ENCODE measurements at places on chromosomes 12 and 14.

- no peak for DNase-seq
Measured at GRCh38 chr12:70178038-70178437, 65.2 kb upstream of the CNOT2 start.

GRCh38 chr12:3252450-3252891 lies 175.3 kb downstream of the TSPAN9 start:
- DNase-seq: no peak

GRCh38 chr12:52057638-52058576 lies 6.7 kb downstream of the NR4A1 start:
- no peak for DNase-seq

GRCh38 chr12:70966046-70966445 lies 45.5 kb upstream of the PTPRR start:
- no peak for DNase-seq

GRCh38 chr14:52399104-52399503 lies 85.0 kb downstream of the PTGER2 start:
- no peak for DNase-seq

GRCh38 chr14:38357557-38357956 lies 101.7 kb upstream of the CLEC14A start:
- no peak for DNase-seq

GRCh38 chr12:132115500-132115899 lies 28.6 kb downstream of the DDX51 start:
- no peak for DNase-seq

DNA sequence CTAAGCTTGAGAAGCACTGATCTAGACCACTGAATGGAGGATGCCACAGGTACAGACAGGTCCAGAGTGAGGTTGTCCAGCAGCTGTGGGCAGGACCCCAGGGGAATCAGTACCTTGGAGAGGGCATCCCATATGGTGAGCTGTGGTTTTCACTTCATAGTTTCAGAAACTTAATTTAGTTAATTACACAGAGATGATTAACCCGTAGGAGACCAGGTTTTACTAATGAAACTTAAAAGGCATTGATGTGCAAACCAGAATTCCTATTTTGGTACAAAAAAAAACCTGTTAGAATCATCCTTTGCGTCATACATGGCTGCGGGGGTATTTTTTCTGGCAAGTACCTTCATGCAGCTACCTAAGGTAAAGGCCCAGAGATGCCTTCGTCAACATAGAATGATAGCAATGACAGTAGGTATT lies 159.3 kb downstream of the DACT1 start:
- DNase-seq: peak; percentile 51

- DNase-seq: peak; percentile 49
Measured at GRCh38 chr14:89165189-89166181, 251.5 kb downstream of the FOXN3 start.

DNA sequence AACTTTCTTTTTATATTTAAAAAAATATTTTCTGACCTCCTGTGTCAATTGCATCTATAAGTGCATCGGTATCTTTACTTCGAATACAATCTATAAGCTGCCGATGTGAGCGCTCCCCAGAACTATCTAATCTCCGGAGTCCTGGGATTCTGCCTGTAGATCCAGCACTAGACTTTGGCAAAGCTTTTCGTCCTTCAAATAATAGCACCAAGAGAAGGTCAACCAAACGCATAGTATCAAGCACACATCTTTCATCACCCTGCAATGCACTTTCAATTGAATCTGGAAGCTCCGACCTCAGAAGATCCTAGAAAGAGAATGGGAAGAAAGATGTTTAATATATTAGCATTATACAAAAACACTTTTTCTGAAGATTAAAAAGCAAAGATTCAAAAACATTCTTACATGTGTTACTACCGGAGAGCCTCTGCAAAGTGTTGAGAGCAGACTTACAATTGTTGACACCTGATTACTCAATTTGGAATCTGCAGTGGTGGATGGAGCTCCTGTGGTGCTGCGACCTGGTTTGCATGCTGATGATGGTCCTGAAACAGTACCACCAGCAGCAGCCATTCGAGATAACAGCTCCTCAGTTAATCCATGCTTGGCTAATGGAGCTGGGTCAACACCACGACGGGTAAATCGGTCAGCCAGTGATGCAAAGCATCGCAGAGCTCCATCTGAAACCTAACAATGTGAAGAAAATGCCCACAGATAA lies 34.3 kb downstream of the HECTD1 start:
- DNase-seq: no peak

- no peak for DNase-seq
Measured at GRCh38 chr12:98578821-98579220, 14.7 kb upstream of the SLC25A3 start.

DNA sequence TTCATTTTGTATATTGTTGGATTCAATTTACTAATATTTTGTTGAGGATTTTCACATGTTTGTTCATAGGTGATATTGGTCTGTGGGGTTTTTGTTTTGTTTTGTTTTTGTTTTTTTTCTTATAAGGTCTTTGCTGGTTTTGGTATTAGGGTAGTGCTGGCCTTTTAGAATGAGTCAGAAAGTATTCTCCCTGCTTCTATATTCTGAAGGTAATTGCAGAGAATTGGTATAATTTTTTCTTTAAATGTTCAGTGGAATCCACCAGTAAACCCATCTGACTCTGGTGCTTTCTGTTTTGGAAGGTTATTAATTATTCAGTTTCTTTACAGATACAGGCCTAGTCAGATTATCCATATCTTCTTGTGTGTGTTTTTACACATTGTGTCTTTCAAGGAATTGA lies 8.9 kb downstream of the TOGARAM1 start:
- no peak for DNase-seq

GRCh38 chr14:87772854-87773253 lies 220.1 kb downstream of the GALC start:
- no peak for DNase-seq

- DNase-seq: no peak
Measured at GRCh38 chr12:9024512-9024911, 35.2 kb downstream of the KLRG1 start.

GRCh38 chr12:25276199-25276937 lies 25.6 kb upstream of the KRAS start:
- no peak for DNase-seq

GRCh38 chr12:117035287-117035686 lies 63.9 kb downstream of the TESC start:
- DNase-seq: no peak

- peak; percentile 69 for DNase-seq
Measured at GRCh38 chr14:77208291-77208978, 26.8 kb downstream of the TMEM63C start.

- no peak for DNase-seq
Measured at GRCh38 chr12:68406134-68406576, 74.0 kb upstream of the MDM1 start.

GRCh38 chr14:33689680-33690079 lies 261.2 kb downstream of the EGLN3 start:
- DNase-seq: no peak

- no peak for DNase-seq
Measured at GRCh38 chr14:69715725-69716477, 51.0 kb upstream of the SRSF5 start.

- no peak for DNase-seq
Measured at GRCh38 chr14:83734431-83734830, 1795.5 kb upstream of the FLRT2 start.

DNA sequence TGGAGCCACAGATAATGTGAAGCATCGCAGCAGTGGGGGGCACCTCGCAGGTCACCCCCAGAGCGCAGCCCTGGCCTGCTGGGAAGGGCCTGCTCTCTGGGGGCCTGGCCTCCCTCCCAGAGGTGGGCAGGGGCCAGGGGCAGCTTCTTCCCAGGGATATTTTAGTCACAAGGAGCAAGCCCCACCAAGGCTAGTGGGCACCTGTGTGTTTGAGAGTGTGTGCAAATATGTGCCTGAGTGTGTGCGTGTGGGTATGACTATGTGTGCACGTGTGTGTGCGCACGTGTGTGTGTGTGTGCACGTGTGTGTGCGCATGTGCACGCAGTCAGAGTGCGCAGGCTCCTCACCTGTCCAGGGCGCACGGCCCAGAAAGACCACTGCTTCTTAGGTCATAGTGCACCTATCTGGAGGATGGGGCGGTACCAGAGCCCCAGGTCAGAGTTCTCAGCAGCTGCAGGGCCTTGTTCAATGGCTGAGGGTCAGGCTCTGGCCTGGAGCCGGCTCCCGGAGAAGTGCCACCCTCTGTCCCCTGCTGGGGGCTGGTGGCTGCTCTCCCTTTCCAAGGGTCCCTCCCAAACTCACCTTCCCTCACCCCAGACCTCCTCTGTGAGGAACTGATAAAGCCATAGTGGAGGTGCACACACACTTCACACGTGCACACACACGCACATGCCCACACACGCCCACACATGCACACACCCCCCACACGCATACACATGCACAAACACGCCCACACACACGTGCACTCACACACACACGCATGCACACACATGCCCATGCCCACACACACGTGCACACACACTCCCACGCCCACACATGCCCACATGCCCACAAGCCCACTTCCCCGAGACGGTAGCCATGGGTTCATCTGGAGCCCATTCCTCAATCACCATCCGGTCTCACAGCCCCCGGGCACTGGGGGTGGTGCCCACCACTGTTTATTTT lies 128.5 kb downstream of the KIF26A start:
- no peak for DNase-seq

- peak; percentile 51 for DNase-seq
Measured at GRCh38 chr14:93619176-93619793, 169.0 kb downstream of the PRIMA1 start.

DNA sequence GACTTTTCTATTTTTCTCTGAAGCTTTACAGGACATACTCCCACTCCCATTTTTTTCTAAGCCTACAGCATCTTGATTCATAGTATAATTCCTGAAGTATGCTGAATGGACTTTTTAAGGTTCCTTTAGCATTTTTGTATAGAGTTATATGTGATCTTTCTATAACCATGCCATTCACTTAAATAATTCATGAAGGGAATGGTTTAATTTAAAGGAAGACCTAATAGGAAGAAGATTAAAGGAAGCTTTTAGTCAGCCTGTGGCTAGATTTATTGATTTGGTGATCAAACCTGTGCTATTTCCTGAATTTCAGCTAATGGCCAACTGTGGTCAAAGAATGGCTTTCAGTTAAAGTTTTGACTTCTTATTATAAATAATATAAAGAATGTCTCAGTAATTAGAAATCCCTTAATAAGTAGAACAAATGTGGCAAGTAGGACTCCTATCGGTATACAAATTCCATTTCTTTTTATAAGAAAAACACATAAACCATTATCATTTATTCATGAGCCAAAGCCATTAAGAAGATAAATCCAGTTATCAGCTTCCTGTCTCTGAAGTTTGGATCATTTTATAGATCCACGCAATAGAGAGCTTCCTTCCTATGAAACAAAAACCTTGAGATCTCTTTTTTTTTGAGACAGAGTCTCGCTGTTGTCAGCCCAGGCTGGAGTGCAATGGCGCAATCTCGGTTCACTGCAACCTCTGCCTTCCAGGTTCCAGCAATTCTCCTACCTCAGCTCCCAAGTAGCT lies 4.0 kb upstream of the MAPK1IP1L start:
- no peak for DNase-seq

DNA sequence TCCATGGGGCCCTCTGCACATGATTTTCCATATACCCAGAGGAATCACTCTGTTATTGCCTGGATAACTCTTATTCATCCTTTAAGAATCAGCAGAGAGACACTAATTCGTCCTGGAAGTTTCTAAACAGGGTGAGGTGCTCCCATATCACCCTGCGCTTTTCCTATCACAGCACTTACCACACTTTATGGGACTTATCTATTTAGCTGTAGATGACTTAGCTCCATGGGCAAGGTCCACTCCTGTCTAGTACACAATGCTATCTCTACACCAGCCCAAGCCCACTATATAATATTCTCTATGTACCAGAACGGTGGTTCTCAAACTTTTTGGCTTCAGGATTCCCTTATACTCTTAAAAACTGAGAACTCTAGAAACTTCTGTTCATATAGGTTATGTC lies 111.7 kb downstream of the EFCAB11 start:
- no peak for DNase-seq

- peak; percentile 78 for DNase-seq
Measured at GRCh38 chr14:60327447-60328331, 78.7 kb downstream of the PPM1A start.

DNA sequence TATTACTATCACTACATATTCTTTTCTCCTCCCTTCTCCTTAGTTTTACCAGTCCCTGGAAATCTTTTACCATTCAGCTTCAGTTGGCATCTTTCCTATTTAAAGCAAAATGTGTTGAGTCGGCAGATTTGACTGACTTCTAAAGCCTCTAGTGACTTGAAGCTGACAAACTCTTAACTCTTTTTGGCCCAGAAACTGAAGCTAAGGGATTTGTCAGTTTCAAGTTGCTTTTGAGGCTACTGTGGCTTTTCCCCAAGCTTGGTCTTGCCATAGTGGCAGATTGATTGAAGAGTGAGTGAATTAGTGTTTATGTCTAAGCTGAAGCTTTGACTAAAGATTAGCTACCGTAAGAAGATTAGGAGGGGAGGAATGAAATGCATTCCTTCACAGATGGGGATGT lies 104.0 kb downstream of the ETNK1 start:
- no peak for DNase-seq

GRCh38 chr12:127588249-127588648 lies 678.7 kb upstream of the TMEM132C start:
- DNase-seq: no peak

GRCh38 chr12:117350140-117350539 lies 11.3 kb downstream of the NOS1 start:
- DNase-seq: no peak

- no peak for DNase-seq
Measured at GRCh38 chr14:58778202-58778601, 140.4 kb downstream of the DACT1 start.

GRCh38 chr14:23326491-23327332 lies 5.5 kb downstream of the PABPN1 start:
- DNase-seq: no peak

DNA sequence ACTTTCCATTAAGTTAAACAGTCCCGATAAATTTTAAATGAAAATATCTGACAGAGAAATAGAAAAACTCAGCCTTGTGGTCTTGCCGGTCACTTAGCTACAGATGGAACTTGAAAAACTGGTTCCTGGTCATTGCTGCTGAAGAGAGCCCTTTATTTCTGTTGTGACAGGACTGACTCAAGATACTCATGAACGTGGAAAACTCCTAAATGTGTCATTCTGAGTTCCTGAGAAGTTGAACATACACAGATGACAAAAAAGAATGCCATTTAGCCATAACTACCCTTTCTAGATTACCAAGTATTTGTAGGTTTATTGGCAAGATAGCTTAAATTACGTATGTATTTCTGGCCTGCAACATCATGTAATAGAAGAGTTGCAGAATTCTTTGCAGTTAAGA lies 134.2 kb downstream of the HMGA2 start:
- DNase-seq: no peak

All from GM20000 (cell line).